Left cardiac atrium (tissue), 4 donors: ENCODE measurements at places on chromosomes 6 and 20.

- DNase-seq = no peak
These were observed 2.1 kb upstream of the RPS12 start for GRCh38 chr6:132812255-132812732.

- no peak for DNase-seq
These were observed 2.1 kb downstream of the NQO2 start for GRCh38 chr6:3001773-3002293.

GRCh38 chr6:1908784-1909183, 299.1 kb downstream of the FOXC1 start:
- DNase-seq = no peak

GRCh38 chr6:33827546-33828451, 24.0 kb upstream of the MLN start:
- DNase-seq = no peak

GRCh38 chr20:60762386-60762785, 489.7 kb upstream of the CDH4 start:
- no peak for DNase-seq

GRCh38 chr6:87333591-87334181, 4.6 kb upstream of the GJB7 start:
- DNase-seq = no peak

DNA sequence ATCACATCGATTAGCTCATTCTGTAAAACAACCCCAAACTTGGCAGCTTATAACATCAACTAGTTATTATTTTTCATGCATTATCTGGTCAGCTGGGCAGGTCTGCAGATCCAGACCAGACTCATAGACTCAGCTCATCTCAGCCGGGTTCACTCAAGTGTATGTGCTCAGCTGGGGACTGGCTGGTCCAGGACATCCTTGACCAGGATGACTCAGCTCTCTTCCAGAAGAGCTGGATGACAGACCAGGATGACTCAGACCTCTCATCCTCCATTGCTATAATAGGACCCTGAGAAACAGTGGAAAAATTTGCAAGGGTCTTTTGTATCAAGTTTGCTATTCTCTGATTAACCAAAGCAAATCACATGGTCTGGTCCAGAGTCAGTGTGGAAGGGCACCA, 312.5 kb upstream of the PLCB4 start:
- peak; percentile 33 for DNase-seq

- no peak for DNase-seq
These were observed 188.4 kb upstream of the TSHZ2 start for GRCh38 chr20:52783769-52784168.

DNA sequence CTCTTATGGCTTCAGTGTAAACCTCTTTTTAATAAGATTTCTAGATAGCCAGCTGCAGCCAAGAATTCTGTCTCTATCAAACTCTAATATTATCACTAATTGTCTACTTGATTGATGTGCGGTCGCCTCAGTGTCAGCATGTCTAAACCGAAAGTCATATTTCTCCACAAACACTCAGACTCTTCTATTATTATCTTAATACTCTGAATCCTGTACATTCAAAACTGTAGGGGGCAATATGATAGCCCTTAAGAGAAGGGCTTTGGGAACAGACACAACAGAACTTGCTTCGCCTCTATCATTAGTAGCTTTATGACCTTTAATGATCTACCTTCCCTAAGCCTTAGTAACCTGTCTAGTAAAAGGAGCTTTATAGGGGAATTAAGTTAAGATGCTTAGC, 379.7 kb upstream of the PTCHD4 start:
- DNase-seq = no peak

GRCh38 chr6:4554645-4555044, 221.6 kb upstream of the CDYL start:
- no peak for DNase-seq

- no peak for DNase-seq
These were observed 50.5 kb downstream of the CBFA2T2 start for GRCh38 chr20:33540427-33540826.

DNA sequence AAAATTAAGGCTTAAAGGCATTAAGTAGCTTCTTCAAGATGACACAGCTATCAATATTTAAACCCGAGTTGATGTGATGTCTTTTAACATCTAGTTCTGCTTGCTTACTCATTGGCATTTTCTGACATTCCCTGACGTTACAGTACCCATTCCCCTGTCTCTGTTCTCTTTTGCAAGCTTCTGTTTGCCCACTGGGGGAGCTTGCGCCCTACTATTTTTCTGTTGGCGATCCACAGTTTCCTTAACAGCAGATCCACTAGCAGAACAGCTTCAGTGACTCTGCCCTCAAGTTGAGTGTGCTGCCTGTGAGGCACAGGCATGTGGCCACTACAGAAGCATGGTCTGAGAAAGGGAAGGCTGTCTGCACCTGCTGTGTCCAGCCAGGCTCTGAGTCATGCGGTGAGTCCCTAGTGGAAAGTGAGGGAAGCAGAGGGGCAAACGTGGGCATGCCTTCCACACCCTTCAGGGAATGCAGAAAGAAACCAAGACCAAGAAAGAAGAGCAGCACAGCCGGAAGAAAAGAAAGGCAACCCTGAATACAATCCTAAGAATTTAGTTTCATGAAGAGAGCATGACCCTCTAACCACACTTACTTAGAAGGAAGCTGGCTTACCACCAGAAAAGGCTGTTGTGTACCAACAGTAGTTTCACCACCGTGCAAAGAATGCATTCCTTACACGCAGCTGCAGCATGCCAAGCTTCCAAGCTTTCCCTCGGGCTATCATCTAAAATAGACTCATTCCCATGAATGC, 97.7 kb upstream of the VGLL2 start:
- DNase-seq = no peak

GRCh38 chr20:51237791-51238190, 214.9 kb upstream of the KCNG1 start:
- no peak for DNase-seq

- DNase-seq = no peak
These were observed 646.6 kb downstream of the HACE1 start for GRCh38 chr6:104212977-104213668.

- no peak for DNase-seq
These were observed 37.3 kb downstream of the KCNB1 start for GRCh38 chr20:49445176-49445575.

DNA sequence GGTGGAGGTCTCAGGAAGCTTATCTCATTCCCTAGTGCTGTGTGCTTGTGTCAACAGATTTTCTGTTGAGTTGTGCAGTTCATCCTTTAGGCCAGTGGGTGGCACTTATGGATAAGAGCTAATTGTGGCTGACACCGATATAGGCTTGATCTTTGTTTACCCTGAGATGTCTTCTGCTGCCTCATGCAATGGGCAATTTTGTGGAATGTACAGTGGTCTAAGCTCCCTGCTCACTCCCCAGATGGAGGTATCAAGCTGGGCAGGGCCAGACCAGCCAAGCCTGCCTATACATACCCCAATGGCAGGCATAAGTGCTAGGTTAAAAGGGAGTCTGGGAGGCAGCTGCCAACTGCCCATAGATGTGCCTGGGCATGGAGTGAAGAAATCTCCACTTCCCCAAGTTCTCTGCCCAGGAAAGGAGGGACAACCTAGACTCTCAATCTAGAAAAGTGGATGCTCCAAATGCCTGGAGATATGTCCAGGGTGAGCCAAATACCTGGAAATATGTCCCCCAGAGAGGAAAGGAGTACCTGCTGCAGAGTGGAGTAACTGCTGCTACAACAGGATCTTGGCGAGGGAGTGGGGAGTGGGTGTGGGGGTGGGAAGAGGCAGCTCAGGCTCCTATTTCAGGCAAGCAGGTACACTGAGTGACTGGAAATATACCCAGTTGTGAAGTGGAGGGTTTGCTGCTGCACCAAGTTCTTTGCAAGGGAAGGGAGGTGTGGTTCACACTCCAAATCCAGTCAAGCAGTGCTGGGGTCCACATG, 53.2 kb upstream of the ARG1 start:
- no peak for DNase-seq
